ENCODE measurements at places on chromosomes 16 and 17.

GRCh38 chr16:86575754-86576557 lies 2.4 kb upstream of the FOXL1 start:
- DNase-seq = peak; percentile 88

- DNase-seq = no peak
Observed at GRCh38 chr16:78461087-78461486, 361.6 kb downstream of the WWOX start.

- DNase-seq = no peak
Observed at GRCh38 chr17:60704170-60704569, 26.5 kb downstream of the BCAS3 start.

DNA sequence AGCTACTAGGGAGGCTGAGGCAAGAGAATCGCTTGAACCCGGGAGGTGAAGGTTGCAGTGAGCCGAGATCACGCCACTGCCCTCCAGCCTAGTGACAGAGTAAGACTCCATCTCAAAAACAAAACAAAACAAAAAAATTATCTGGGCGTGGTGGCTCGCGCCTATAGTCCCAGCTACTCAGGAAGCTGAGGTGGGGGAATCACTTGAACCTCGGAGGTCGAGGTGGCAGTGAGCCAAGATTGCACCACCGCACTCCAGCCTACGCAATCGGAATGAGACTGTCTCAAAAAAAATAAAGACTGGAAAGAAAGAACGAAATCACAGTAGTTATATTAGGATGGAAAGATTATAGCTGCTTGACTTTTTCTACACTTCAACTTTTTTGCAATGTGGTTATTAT lies 18.9 kb downstream of the COG1 start:
- no peak for DNase-seq

DNA sequence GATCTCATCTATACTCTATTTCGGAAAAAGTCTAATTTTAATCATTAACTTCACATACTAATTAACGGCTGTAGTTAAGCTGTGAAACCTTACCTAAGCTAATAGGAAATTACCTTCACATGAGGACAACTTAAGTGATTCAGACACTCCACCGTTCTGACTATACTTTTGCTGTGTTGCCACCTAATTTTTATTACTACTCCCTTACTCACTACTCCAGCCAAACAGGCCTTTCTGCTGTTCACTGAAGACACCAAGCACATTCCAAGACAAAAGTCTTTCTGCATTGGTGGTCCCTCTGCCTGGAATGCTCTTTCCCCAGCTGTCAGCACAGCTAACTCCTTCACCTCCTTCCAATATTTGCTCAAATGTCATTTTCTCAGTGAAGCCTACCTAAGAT lies 1.3 kb downstream of the CMTR2 start:
- DNase-seq = peak; percentile 39

DNA sequence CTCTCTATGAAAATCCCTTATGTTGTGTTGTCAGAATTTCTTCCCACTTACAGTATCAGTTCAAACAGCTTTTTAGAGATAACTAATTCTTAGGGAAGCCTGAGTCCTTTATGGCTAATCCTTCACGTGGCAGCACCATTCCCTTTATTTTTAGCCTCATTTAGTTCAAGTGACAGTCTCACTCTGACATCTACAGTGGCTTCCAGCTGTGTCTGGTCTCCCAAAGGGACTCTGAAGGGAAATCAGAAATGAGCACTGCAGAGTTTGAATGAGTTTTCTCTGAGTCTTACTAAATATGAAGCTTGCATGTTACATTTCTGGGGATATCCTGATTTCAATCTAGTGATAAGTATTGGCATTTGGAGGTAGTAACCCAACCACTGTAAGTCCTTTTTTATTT lies 1104.1 kb downstream of the CDH11 start:
- DNase-seq = no peak

DNA sequence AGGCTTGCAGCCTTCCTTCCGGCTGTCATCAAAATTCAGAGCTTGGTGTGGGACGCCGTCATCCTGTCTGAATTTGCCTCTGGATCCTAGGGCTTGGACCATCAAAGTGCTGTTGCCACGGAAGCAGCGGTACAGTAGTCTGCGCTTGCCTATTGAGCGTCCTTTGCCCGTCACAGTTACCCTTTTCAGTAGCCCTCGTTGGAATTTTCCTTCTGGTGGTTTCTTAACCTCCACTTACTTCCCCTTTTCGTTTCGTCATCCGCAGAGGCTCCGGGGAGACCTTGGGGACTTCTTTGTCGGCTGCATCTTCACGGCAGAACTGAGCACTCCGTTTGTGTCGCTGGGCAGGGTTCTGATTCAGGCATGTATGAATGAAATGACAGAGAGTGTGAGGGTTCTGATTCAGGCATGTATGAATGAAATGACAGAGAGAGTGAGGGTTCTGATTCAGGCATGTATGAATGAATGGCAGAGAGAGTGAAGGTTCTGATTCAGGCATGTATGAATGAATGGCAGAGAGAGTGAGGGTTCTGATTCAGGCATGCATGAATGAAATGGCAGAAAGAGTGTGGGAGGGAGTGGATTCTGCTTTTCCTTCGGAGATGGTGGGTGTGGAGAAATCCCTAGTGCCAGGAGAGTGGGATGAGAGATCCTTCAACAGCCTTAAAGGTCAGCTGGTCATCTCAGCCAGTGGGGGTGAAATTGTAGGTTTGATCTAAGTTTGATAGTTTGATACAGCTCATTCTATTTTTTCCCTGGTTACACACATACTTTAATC lies 8.0 kb downstream of the TLCD3A start:
- no peak for DNase-seq

GRCh38 chr17:21208352-21208751 lies 5.6 kb downstream of the TMEM11 start:
- DNase-seq = no peak

GRCh38 chr16:84254062-84254461 lies 14.2 kb upstream of the KCNG4 start:
- DNase-seq = no peak

DNA sequence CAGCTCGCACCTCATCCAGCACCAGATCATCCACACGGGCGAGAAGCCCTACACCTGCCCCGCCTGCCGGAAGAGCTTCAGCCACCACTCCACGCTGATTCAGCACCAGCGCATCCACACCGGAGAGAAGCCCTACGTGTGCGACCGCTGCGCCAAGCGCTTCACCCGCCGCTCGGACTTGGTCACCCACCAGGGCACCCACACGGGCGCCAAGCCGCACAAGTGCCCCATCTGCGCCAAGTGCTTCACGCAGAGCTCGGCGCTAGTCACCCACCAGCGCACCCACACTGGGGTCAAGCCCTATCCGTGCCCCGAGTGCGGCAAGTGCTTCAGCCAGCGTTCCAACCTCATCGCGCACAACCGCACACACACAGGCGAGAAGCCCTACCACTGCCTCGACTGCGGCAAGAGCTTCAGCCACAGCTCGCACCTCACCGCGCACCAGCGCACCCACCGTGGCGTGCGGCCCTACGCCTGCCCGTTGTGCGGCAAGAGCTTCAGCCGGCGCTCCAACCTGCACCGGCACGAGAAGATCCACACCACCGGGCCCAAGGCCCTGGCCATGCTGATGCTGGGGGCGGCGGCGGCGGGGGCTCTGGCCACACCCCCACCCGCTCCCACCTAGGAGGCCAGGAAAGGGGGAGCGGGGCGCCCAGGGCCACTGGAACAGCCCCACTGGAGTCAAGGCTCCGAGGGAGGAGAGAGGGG lies 7.5 kb downstream of the ZNF205 start:
- no peak for DNase-seq

DNA sequence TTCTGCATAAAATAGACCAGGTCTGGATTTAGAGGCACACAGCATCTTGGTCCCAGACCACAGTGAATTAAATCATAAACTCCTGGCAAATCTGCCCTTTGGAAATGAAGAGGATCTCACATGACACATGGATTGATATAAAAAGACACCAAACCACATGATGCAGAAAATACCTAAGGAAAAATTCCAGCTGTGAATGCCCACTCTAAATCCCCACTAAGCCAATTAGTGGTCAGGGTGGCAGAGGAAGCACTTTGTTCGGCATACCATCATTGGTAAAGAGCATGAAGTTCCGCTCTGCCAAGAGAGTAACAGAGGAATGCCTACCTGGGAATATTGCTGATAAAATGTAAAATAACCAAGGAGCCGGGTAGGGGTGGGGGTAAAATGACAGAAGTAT lies 32.4 kb upstream of the NOL11 start:
- DNase-seq = no peak

DNA sequence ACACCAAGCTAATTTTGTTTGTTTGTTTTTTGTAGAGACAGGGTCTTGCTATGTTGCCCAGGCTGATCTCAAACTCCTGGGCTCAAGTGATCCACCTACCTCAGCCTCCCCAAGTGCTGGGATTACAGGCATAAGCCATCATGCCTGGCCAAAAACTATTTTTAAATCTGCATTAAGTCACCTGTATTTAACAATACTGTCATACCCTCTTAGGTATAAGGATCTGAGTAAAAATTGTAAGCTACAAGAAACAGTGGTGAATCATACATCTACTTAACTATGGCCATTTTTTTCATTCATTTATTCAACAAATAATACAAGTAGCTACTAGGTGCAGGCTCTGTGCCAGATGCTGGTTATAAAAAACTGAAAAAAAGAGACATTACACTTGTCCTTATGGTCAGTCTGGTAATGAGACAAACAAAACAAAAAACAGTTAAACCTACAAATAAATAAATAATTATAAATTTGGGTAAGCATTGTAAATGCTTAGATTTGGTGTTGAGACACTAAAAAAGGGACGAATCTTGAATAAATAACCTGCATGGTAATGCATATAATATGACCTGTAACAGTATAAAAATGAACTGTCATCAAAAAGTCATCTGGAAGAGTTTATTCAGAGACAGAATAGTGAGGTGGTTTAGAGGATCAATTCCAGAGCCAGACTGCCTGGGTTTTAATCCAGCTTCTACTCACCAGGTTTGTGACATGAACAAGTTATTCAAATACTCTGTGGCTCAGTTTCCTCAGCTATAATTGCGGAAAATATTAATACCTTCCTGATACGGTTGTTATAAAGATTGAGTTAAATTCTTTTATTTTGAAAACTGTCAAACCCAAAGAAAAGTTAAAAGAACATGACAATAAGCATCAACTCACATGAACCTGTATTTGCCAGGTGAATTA lies 26.8 kb downstream of the BRIP1 start:
- no peak for DNase-seq

GRCh38 chr17:50691550-50692447 lies 15.9 kb downstream of the ANKRD40 start:
- no peak for DNase-seq

DNA sequence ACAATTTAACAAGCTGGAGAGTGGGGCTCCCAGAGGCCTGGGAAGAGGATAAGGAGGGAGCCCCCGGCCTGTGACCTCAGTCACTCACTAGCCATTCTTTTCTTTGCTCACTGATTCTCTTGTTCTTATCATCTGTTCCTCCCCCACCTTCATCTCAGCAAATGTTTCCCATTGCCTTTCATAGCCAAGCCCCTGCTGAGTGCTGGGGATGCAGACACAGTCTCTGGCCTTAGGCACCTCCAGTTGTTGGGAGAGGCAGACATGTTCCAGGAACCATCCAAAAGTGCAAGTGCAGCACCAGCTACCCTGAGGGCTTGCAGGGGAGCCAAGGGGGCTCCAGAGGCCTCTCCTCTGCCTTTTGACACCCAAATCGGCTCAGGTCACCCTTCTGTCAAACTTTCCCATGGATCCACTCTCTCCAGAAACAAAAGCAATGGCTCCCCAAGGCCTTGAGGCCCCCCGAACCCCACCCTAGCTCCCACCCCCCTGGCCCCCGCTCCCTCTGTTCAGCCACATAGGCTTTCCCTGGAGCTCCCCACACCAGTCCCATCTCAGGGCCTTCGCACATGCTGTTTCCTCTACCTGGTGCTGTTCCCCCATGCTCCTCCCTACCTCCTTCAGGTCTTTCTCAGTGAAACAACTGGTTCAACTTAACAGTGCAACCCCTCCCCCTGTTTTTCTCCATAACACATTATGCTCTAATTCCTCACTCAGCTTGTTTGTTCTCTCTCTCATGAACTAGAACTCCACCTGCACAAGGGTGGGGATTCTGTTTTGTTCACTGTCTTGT lies 14.9 kb upstream of the KCNJ12 start:
- no peak for DNase-seq

GRCh38 chr16:73028721-73029361 lies 19.1 kb downstream of the ZFHX3 start:
- no peak for DNase-seq

DNA sequence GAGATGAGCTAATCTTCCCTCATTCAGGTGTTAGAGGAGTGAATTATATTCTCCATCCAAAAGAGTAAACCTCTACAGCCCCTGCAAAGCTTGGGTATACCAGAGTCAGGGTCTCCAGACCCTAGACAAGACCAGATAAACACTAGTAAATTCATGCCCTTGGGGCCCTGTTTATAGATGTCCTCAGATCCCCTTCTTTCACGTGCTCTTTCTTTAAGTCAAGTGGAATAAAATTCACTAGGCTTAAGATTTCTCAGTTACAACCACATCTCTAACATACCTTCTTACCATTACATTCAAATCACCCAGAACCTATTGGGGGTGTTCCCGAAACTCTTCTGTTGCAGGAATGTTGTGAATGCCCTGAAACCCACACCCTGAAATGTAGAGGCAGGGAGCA lies 2.2 kb upstream of the C17orf58 start:
- no peak for DNase-seq

- no peak for DNase-seq
Observed at GRCh38 chr16:30526137-30526822, at the start of gene ZNF768. TSS of gene ZNF768 (minus strand) at chr16:30526566. CDS start at chr16:30526413, 153 bp downstream.

- DNase-seq = no peak
Observed at GRCh38 chr17:8402921-8403536, 5.4 kb upstream of the RNF222 start.

DNA sequence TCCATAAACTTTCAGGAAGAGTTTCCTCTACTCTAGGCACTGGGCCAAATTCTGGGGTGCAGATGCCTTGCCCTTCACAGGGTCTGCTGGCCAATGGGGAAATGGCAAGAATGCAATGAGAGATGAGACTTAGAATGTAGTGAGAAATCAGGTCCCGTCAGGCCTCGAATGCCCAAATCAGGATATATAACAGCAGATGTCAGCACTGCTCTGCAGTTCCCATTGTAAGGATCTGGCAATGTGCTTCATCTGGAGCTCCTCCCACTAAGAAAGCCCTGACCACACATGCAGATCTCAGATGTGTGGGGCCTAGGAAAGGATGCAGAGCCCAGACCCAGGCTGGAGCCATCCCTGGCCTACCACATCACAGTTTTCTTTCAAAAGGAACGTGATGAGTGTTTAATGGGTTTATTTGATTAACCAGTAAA lies 13.9 kb upstream of the LPCAT2 start:
- DNase-seq = peak; percentile 76

DNA sequence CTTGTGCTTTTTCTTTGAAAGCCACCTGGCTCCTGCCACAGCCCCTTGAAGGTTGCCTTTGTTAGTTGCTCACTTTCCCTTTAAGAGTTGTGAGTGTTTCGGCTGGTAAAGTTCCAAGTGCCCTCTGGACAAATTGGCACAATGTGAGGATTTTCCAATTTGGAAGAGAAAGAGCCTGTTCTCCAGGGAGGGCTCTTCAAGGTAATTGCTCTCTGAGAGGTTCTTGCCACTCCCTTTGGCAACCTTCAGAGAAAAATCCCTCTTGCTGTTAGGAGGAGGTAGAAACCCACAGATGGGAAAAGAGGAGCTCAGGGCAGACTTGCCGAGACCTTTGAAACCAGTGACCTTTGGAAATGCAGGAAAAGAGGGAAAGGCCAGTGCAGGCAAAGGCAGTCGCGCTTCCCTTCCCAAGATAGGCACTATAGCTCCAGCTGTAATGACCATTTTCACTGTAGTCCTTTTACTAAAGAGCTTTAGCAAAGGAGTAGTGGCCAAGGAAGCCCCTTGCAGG lies 49.0 kb upstream of the AKAP1 start:
- DNase-seq = peak; percentile 59

- DNase-seq = no peak
Observed at GRCh38 chr17:39016193-39017153, 49.3 kb upstream of the FBXO47 start.

GRCh38 chr16:50933262-50933661 lies 191.4 kb downstream of the CYLD start:
- no peak for DNase-seq
